ENCODE measurements at places on chromosomes 2 and 18.
A peak's percentile ranks its signal among the peaks of the same experiment; 100 is the strongest.

- no peak overlapping the region for H3K4me3 ChIP-seq
- H3K4me1 ChIP-seq = no peaks in the 10 kb centered on the region
- H3K27ac ChIP-seq = peak overlapping the region; percentile 25
Measured at GRCh38 chr2:208346756-208347155, 59.8 kb upstream of the PTH2R start.

GRCh38 chr18:38695559-38696280 is 1130.1 kb upstream of the CELF4 start:
- no peak overlapping the region for H3K27ac ChIP-seq
- H3K27me3 ChIP-seq = no peaks in the 10 kb centered on the region
- no peaks in the 10 kb centered on the region for H3K36me3 ChIP-seq

DNA sequence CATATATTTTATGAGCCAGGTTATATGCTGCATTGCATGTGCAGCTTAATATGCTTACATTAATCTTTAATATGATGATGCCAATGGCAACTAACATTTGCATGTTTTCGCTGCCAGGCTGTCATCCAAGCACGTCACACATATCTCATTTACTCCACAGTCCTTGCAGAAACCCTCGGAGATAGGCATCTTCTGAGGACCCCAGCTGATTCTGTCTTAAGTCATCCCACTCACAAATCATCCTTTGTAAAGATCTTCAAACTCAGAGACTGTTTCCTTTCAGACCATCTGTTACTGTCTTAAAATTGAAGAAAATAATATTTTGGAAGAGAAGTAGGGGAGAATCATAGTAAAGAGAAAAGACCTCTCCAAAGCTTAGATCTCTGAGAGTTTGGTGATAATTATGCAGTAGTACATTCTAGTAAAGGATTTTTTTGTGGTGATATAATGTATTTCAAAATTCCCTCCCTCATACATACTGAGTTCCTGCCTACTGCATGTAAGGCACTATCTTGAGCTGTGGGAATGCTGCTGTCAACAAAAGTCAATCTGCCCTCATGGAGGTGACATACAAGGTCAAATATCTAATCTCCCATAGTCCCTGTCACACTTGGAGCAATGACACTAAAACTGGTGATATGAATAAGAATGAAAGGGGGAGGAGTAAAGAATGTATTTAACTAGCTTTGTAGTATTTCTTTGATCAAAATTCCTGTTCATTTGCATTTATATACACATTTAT is 11.0 kb downstream of the ITGA4 start:
- H3K27me3 ChIP-seq = no peaks in the 10 kb centered on the region
- H3K27ac ChIP-seq = no peak overlapping the region
- DNase-seq = no peak

DNA sequence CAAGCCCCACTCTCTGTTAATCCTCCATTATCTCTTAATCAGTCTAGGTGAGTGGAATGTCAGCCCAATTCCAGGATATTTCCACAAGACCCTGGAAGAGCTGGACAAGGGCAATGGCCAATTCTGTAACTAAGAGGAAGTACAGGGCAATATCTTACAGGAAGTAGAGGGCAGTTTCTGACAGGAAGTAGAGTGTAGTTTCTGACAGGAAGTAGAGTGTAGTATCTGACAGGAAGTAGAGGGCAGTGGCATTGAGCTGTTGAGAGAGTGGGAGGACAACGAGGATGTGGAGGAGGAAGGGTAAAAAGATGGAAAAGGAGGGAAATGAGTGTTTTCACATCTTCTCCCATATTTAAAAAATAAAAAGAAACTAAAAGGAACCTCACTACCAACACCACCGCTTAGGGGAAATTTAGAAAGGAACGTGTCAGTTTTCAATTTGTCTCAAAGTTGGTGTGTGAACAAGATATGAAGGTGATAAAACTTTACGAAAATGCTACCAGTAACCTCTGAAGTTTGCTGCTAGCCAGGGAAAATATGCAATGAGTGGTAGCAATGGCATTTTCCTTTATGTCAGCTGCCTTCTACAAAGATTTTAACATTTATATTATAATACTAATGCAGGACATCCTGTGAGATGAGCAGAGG is 430.9 kb upstream of the HNRNPA3 start:
- DNase-seq = no peak
- H3K4me3 ChIP-seq = no peak overlapping the region
- peaks cover 6% of the 10 kb centered on the region for H3K36me3 ChIP-seq
- peak overlapping the region; percentile 14 for H3K27ac ChIP-seq

DNA sequence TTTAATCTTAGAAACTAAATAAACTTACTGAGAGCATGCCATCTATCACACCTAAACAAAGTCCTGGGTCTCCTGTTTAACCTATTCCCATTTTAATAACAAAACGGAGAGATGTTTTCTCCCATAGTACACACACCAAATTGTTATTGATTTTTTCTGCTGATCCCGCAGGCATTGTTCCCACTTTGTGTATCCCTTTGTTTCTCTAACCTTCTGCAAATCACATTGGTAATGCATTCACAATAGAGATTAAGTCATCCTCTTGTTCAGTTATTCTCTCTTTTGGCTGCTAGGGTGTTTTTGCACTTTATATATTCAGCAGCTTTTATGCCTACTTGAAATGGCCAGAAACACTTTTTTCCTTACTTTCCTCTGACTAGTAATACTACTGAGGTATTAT is 1071.9 kb upstream of the CDH2 start:
- no peaks in the 10 kb centered on the region for H3K27me3 ChIP-seq
- H3K4me1 ChIP-seq = no peaks in the 10 kb centered on the region
- no peaks in the 10 kb centered on the region for H3K36me3 ChIP-seq
- DNase-seq = no peak
- H3K27ac ChIP-seq = no peak overlapping the region

GRCh38 chr2:24047703-24048033 is 477 bp upstream of the WDCP start:
- H3K4me1 ChIP-seq = peaks cover 29% of the 10 kb centered on the region
- peaks cover 2% of the 10 kb centered on the region for H3K36me3 ChIP-seq
- DNase-seq = no peak
- H3K27ac ChIP-seq = peak overlapping the region; percentile 94
